ENCODE measurements at places on chromosomes 5 and 9. TPM values are rescaled to one million over a fixed set of nuclear protein-coding genes. Genes with fewer than 3 reads are reported as not detected.

Gene FGD3
- 76.4 TPM for polyA plus RNA-seq

Gene CERCAM
- not detected for polyA plus RNA-seq

Gene MRNIP
- polyA plus RNA-seq: 16.2 TPM

Gene SLC9A3
- polyA plus RNA-seq: 3.1 TPM

Gene GABRP
- polyA plus RNA-seq: not detected

Gene TTF1
- polyA plus RNA-seq: 5.2 TPM

GRCh38 chr5:32193591-32193990 lies 19.5 kb upstream of the GOLPH3 start:
- DNase-seq: no peak

DNA sequence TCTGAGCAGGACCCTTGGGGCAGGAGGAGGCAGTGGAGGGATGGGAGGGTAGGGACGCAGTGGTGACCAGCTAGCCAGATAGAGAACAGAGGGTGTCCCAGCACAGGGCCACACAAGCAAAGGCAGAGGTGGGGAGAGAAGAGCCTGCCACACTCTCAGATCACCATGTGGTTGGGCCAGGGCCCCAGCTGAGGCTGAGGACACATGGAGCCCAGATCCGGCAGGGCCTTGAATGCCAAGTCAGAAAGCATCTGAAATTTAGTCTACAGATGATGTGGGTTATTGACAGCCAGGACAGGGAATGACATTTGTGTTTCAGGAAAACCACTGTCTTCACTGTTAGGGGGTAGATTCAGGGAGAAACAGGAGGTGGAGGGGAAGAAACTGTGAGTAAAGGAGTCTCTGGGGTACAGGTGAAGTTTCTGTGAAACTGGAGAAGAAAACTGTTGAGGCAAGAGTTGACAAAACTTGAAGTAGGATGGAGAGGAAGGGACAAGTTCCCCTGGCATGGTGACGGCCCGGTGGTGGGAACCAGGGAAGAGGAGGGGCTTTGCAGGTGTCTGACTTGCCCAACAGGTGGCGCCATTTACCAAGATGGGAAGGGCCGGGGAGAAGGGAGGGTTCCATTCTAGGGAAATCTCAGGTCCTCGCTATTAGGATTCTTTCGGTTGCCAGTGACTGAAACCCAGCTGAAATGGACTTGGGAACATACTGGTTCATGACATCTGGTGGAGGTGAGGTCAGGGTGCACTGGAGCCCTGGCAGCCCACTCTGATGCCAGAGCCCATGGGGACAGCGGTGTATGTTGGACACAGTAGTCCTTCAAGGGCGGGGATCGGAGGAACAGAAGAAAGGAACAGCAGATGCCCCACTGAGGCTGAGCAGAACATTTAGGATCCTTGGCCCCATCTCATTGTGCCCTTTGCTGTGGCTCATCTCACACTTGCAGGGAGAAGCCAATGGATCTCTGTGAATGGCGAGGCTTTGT lies 100.1 kb downstream of the KCNIP1 start:
- DNase-seq: peak; percentile 35

DNA sequence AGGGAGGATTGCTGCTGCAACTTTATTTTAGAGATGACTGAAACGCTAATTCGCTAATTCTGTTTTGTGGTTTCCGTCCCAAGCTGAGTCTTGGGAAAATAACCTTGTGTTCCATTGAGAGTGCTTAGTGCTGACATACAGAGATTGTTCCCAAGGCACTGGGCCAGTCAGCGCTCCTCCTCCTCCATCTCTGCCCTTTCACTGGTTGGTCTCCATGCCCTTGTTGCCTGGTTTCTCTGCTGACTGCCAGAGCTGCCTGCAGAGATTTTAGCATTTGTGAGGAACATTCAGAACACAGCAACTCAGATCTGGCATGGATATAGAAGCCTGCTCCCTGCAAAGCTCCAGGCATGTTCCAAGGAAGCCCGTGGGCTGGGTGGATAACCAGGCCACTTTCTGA lies 126.0 kb upstream of the IRX2 start:
- no peak for DNase-seq

- no peak for DNase-seq
Measured at GRCh38 chr5:146825033-146825432, 53.5 kb downstream of the PPP2R2B start.

GRCh38 chr9:135295551-135296300 lies 183.9 kb upstream of the PPP1R26 start:
- DNase-seq: no peak

DNA sequence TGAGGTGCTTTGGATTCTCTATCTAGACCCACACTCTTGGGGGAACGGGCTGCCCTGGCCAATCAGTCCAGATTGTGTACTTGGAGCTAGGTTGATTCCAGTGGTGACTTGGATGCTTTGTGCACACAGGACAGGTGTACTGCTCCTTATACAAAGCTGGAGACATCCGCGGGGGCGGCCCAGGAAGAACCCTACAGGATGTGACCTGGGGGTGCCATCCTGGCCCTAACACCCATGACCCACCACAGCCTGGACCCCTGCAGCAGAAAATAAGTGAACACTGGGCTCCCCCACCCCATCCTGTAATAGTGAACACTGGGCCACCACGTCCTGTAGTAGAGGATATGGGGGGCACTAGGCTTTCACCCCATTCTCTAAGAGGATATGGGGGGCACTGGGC lies 12.1 kb upstream of the PLEKHG4B start:
- no peak for DNase-seq

- DNase-seq: no peak
Measured at GRCh38 chr9:100549048-100549447, 28.8 kb upstream of the CAVIN4 start.

- no peak for DNase-seq
Measured at GRCh38 chr5:149363358-149363757, 5.5 kb downstream of the PCYOX1L start.

- no peak for DNase-seq
Measured at GRCh38 chr9:125700791-125701190, 6.2 kb downstream of the MAPKAP1 start.

DNA sequence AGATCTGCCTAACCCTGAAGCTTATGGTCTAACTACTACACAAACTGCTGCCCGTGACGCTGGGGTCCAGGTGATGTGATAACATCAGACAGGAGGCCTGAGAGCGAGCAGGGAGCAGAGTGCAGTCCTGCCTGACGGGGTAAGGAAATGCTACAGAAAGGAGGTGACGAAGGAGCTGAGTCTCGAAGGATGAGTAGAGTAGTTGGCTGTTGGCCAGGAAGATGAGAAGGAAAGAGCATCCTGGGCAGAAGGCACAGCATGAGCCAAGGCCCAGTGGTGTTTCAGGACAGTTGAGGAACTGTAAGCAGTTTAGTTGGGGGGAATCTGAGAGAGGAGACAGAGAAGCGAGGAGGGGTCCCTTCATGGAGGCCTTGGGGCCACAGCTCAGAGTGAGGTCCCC lies 136.0 kb upstream of the TBC1D2 start:
- no peak for DNase-seq

GRCh38 chr9:78235256-78235761 lies 566 bp upstream of the CEP78 start:
- no peak for DNase-seq

DNA sequence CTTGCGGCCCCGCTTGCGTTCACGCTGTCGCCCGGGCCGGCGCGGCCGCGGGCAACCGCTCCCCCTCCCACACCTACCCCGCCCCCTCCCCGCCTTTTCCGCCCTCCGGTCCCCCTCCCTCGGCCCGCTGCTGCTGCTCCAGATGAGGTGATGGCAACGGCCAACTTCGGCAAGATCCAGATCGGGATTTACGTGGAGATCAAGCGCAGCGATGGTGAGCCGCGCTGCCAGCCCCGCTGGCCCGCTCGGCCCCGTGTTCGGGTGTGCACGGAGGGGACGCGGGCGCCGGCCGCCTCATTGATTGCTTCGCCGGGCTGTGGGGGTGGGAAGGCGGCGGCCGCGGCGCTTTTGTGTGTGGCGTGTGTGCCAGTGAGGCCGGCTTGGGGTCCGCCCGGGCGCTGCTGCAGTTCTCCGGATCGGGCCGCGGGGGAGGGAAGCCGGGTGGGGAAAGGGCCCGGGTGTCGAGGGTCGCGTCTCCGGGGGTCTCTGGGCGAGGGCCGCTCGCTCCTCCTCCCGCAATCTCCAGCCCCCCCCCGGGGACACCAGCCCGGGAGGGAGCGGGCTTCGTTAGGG lies 403 bp downstream of the KIF2A start:
- DNase-seq: no peak

Measured in CD4-positive, CD25-positive, alpha-beta regulatory T cell (primary cell).